ENCODE measurements at places on chromosomes 3 and 15. TPM values are rescaled to one million over a fixed set of nuclear protein-coding genes. Genes with fewer than 3 reads are reported as not detected.
A peak's percentile ranks its signal among the peaks of the same experiment; 100 is the strongest.

MKRN2OS gene
- 0.90 TPM for polyA plus RNA-seq

METTL6 gene
- 17.1 TPM for polyA plus RNA-seq

FOXL2 gene
- not detected for polyA plus RNA-seq

CLSTN2 gene
- 2.1 TPM for polyA plus RNA-seq

MYNN gene
- polyA plus RNA-seq: 18.7 TPM

DNA sequence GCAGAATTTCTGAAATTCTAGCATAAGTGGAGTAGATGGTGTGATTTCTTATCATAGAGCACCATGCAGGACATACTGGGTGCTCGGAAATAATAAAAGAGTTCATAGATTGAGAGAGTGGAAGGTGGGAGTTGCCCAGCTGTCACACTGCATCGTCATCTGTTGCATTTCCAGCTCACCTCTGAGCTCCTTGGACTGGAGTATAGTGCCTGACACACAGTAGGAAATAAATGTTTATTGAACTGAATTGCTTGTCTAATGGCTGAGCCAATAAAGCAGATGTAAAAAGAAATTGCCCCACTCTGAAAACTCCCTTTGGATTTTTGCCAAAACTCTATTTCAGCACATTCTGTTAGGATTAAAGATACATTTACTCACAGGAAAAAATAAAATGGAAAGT lies 108.9 kb upstream of the UBE2E1 start:
- DNase-seq: no peak

GRCh38 chr3:54846119-54846518 lies 81.7 kb downstream of the LRTM1 start:
- no peak for DNase-seq

GRCh38 chr3:116005404-116005803 lies 382.1 kb downstream of the GAP43 start:
- DNase-seq: peak; percentile 40

DNA sequence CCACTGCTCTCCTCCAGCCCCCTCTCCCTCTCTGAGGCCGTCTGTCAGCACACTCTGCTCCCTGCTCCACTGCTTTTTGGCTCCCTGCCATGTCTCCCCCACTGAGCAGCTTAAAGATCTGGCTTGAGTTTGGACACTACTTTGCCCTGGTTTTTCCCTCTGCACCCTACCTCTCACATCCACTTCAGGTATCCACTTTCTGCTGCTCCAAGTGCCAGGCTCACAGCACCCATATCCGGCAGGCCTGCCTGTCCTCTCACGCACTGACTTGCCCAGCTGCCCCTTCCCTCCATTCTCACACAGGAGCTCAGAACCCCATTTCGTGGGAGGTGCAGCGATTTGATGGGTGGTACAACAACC lies 3.7 kb downstream of the DUOX1 start:
- DNase-seq: no peak

DNA sequence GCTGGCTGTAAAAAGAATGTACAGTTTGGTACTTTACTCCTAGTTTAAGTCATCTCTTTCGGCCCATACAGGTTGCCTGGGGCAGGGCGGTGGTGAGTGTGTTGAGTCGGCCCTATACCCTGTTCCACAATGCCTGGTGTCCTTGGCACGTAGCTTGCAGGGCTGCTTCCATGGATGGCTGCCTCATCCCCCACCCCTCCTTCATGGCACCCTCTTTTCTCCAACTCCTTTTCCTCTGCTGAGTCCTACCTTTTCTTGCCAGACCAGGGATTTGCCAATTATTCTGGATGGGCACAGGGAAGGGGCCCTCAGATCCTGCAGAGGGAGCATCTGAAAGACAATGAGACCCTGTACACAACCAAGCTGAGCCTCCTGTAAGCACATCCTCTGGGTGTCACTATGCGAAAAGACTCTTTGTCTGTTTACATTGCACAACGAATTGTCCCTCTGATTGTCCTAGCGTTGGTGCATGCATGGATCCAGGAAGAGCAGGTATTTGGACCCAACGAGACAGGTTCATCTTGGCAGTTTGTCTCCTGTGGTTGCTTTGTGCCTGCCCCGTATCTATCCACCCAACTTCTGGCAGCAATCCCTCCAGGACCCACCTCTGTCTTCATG lies 73.6 kb upstream of the CGNL1 start:
- no peak for DNase-seq

GRCh38 chr3:196012941-196013476 lies 68.9 kb downstream of the TFRC start:
- DNase-seq: no peak

GRCh38 chr3:111822804-111823203 lies 36.3 kb upstream of the PHLDB2 start:
- no peak for DNase-seq
